ENCODE measurements at places on chromosomes 12 and 14. TPM values are rescaled to one million over a fixed set of nuclear protein-coding genes. Genes with fewer than 3 reads are reported as not detected.

HOXC4 gene
- total RNA-seq: 0.18 TPM

DNA sequence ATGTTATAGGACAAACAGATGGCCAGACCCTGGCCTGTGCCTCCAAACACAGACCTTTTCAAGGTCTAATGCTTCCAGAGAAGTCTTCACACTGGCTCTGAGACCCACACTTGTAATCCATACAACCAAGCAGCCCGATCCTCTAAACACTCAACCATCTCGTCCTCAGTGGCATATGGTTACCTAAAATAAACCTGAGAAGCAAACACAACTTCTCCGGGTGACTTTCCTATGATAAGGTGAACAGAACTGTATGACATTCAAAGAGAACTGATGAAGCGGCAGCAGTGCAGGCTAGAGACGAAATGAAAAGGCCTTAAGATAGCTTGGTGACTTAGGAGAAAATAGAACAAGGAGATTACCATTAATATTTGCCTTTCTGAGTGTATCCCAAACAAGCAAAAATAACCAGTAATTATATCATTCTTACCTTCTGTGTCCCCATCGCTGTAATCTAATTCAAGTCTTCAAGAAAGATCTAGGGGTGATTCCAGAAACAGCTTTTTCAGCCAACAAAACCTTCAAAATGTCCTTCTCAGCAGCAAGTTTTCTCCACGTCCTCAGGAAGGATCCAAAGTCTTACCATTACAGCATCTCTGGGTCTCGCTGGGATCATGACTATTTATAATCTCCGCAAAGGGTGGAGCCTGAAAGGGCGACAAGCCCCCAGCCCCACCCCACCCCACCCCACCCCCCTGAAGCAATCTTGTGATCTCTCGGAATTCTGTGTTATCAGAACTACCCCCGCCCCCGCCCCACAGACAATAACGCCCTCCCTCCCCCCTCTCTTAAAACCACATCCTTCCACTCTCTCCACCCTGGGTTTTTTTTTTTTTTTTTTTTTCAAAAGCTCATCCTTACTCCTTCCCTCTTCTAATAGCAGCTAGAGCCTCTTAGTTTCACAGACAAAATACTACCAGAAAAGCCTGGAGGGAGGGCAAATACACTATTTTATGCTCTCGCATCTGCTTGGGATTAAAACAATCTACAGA, at the start of gene SLC2A3:
SLC2A3 (minus strand) TSS at position 598 of the 992 bp plus-strand sequence; CDS start at position 445, 153 bp downstream.
- DNase-seq: peak; percentile 30

- peak; percentile 13 for DNase-seq
Observed at GRCh38 chr12:55697686-55698085, 10.0 kb downstream of the ITGA7 start.

- DNase-seq: no peak
Observed at GRCh38 chr12:56593909-56594621, 36.1 kb downstream of the BAZ2A start.

- DNase-seq: peak; percentile 40
Observed at GRCh38 chr12:26402648-26403047, 207.3 kb downstream of the SSPN start.

DNA sequence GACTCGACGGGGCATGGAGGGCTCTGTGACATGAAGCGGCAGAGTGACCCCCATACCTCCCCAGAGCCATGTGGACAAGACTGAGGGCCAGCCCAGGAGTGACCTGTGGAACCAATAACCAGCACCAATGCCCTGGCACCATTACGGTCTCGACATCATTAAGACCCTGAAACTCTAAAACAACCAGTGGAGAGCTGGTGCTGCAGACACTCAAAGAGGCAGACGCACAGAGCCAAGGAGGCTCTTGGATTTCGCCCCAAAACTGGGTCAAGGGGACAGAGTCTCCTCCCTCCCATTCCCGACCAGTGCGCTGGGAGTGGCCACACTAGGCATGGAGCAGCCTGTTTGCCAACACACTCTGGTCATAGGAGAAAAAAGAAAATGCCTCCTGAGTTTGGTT, 41.6 kb upstream of the VASH1 start:
- DNase-seq: no peak

GRCh38 chr12:29425722-29426121, 44.8 kb upstream of the ERGIC2 start:
- no peak for DNase-seq

DNA sequence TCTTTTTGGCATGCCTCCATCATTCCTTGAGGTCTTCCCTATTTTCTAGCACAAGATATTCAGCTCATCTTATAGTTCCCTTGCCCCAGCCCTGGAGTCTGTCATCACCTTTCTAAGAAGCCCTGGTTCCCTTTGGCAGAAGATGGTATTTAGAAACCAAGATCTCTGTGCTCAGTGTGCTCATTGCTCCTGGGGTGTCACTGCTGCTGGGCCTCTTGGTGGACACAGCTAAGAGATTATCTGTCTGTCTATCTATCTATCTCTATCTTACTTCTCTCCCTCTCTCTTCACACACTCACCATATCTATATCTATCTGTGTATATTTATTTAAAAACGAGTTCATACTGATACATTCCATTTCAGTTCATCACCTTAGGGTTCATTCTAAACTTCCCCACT, 67.2 kb downstream of the DAO start:
- no peak for DNase-seq

SLC15A4 gene
- total RNA-seq: 16.0 TPM

EPYC gene
- not detected for total RNA-seq

DCN gene
- 315 TPM for total RNA-seq

DNA sequence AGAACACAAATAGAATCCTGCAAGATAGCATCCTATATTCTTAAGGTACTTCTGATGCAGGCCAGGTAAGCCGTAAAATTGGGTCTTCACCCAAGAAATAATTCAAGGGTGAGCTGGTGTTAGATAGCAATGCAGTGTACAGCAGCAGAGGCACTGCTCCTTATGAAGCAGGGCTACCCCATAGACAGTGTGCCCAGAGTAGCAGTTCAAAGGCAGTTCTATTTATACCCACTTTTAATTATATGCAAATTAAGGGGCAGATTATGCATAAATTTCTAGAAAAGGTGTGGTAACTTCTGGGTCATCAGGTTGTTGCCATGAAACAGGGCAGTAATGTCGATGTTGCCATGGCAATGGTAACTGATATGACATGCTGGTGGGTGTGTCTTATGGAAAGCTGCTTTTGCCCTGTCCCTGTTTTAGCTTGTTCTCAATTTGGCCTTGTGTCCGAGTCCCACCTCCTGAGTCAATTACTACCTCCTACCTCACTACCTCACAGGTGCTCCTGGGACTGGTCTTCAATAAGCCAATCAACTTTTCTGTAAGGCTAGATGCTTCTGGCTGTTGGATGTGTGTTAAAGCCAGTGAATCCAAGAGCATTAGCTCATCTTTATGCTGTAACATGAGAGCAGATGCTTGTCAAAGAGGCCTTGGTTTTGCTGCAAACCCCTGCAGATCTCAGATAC, 61.0 kb downstream of the PPM1A start:
- DNase-seq: no peak

DNA sequence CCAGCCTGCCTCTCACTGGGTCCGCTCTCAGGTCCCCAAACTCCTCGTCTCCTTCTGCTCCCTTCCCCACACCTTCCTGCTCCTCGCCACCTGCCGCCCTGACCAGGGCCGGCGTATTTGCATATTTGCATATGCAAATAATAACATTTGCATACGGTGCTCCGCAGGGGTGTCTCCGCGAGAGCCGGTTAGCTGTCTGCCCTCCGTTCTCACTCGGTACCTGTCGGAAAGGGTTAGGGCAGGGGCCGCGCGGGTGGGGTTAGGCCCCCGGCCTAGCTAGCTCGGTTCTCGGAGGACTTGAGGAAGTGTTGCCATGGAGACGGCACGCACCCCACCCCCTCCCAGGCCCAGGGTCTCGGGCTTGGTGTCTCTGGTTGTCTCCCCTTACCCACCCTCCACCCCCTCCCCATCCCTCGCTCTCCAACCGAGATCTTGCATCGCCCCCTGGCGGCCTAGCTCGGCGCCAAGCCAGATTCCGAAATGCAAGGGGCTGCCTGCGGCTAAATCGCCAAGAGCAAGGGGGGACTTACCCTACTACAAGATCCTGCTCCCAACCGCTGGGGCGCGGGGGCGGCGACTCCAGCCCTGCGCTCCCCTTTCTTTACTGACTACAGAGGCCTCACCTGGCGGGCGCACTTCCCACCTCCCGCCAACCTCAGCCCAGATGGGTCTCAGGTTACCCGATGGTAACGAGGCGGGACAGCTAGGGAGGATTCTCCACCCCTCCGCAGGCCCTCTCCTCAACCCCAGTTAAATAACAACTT, 8.1 kb downstream of the STAC3 start:
- no peak for DNase-seq

Data from left colon (tissue), 2 donors.